ENCODE measurements at places on chromosomes 4 and X.

- no peak for DNase-seq
Observed at GRCh38 chr4:127463883-127464282, 168.9 kb upstream of the INTU start.

DNA sequence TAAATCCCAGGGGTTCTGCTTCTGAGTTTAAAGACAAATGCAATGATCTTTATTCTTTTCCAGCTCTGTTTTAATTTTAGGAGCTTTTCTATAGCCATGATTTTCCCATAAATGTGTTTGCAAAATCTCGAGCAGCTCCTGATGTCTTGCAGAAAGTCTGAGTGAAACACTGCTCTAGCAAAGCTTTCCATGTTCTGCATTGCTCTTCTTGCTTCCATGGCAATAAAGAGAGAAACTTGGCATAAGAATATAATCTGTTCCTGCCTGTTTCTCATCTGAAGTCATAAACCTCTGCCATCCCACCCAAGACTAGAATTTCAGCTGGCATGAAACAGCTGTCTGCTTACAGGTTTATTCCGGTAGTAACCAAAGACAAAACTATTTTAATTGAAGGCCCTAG lies 254.5 kb downstream of the SPRY1 start:
- no peak for DNase-seq

DNA sequence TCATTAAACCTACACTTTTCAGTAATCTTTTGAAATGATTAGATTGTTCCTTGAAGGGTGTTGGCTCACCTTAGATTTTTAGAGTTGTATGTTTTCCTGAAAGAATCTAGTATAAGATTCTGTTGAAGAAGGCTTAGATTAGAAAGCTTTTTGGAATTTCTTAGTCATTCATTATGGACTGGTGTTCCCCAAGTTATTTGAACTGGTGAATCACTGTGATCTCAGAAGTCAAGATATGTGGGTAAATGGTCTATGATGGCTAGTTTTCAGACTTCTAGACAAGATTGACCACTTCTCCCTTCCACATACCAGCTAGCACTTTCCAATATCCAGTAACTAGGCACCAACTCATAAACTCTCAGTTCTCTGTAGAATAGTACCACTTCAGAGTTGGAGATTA lies 138.1 kb downstream of the KDM6A start:
- DNase-seq, result no peak

GRCh38 chrX:123171781-123172180 lies 12.3 kb upstream of the GRIA3 start:
- DNase-seq, result no peak

DNA sequence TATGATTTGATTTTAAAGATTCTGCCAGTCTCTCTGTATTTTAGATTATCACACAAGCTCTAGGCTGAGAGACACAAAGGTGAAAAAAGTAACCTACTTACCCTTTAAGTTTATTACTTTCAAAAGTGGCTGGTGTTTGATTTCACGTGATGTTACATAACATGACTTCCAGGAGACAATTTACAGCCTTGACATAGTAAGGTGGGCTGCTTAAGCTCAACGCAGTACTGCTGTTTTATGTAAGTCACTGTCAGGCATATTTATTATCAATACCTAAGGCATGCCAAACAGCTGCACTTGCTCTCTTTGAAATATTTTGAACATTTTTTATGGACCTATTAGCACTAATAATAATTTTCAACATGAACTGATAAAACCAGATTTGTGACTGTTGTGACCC lies 451.5 kb upstream of the FAM241A start:
- DNase-seq, result no peak

- DNase-seq, result no peak
Observed at GRCh38 chr4:173519111-173520101, 10.6 kb downstream of the HAND2 start.

DNA sequence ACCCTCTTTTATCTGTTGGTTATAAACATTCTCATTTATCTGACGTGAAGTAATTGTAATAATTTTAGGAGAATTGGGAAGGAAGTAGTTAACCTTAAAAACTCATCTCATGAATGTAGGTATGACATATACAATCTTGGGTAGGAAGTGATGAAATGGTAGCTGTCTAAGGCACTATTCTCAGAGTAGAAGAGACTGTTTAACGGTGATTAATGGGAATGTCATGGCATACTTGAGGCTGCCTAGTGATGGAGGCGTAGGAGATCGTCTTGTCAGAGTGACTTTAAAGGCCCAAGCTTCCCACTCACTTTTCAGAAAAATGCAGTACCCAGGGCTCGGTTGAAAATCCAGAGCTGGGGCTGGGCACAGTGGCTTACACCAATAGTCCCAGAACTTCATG lies 19.4 kb upstream of the AGA start:
- DNase-seq, result no peak

- no peak for DNase-seq
Observed at GRCh38 chr4:187618701-187619281, 376.8 kb upstream of the ZFP42 start.

DNA sequence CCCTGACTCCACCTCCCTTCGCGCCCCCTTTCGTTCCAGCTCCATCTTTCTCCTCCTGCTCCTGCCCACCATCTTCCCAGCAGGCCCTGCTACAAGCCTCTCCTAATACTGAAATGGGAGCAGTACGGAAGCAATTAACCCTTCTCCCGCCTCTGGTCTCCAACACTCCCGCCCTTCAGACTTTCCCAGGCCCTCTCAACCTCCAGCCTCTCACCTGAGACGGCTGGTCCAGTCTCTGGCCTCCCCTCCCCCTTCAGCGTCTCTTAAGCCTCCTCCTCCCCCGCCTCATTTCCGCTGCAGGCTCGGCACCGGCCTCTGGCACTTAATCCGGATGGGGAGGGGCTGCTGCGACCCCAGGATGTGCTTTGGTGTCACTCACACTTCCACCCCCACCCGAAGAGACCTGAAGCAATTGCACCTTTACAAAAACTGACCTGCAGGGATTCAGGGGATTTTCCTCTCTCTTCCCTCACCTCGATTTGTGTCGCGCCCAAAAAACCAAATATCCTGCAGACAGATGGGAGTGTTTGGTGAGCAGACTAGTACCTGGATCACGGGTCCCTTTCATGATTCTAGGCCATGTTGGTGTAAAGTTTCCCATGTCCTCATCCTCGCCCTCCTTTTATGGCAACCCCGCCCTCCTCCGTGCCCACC lies 657 bp downstream of the TCEAL8 start:
- peak; percentile 64 for DNase-seq

DNA sequence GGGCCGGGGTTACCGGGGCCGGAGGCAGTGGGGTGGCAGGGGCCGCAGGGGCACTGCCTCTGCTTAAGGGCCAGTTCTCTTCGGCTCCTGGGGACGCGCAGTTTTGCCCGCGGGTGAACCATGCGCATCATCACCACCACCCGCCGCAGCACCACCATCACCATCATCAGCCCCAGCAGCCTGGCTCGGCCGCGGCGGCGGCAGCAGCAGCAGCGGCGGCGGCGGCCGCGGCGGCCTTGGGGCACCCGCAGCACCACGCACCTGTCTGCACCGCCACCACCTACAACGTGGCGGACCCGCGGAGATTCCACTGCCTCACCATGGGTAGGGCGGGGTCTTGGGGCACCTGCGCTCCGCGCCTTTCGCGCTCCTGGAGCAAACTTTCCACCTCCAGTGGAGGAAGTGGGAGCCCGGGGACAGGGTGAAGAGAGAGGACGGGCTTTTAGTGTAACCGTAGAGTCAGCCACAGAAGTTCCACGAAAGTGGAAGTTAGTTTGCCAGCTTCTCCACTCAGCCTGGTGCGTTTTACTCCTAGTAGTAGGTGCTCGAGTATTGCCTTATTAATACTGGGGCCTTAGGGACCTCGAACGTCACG lies 729 bp downstream of the GSX2 start:
- no peak for DNase-seq

- DNase-seq, result no peak
Observed at GRCh38 chr4:17491196-17491595, 20.7 kb downstream of the QDPR start.

GRCh38 chrX:108833993-108834392 lies 97.6 kb upstream of the IRS4 start:
- DNase-seq, result no peak

- DNase-seq, result no peak
Observed at GRCh38 chr4:47835494-47835893, 2.4 kb downstream of the CORIN start.

DNA sequence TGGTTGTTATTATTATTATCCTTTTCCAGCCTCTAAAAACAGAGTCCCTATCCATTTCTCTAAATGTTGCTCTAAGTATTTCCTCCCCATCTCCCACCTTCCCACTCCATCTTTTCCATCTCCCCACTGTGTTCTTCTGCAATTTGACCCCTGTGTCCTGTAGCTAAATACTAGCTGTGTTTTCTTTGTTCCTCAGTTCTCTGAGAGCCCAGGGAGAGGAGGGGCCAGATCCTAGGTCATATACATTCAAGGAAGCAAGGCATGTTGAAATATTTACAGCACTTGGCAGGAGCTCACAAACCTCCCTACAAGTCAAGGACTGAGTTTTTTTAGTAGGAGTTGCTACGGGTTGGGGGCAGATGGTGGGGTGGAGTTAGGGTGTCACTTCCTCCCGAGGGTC lies 10.5 kb downstream of the SLC16A2 start:
- no peak for DNase-seq

- DNase-seq, result no peak
Observed at GRCh38 chr4:104063341-104063740, 343.6 kb upstream of the TACR3 start.

DNA sequence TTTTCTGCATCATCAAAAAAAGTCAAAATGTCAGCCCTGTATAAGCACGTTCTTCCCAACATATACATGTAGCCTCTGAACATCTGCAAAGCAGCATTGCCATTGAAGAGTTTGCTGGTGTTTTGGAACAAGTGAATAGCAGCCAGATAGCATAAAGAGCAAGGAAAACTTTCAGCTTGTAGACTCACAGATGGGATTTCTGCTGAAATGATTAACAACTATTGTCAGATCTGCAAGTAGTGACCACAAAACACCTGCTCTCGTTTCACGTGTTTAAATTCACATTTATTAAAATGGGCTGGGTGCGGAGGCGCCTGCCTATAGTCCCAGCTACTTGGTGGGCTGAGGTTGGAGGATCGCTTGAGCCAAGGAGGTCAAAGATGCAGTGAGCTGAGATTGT lies 123.7 kb downstream of the SPRY1 start:
- DNase-seq, result no peak

- no peak for DNase-seq
Observed at GRCh38 chr4:110636171-110636679, 13.3 kb upstream of the PITX2 start.

DNA sequence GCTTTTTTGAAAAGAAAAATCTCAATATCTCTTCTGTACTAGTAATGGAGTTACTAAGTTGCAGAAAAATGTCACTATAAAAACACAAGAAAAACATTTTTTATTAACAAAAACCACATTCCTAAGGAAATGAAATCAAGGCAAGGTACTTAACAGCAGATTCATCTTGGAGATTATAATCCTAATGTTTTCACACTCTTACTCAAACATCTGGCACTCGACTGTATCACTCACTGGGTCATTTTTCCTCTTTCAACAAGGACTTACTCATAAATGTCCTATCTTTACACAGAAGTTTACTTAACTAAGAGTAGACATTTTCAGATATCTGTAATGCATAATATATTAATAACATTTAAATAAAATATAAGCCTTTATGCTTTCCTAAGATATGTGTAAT lies 216.6 kb downstream of the NR3C2 start:
- no peak for DNase-seq

- peak; percentile 92 for DNase-seq
Observed at GRCh38 chr4:82890901-82891706, at the start of gene SEC31A. Gene SEC31A (minus strand): TSS chr4:82891153. CDS start chr4:82881936, 9,217 bp downstream.

- DNase-seq, result no peak
Observed at GRCh38 chrX:10649265-10649664, 28.9 kb upstream of the MID1 start.

DNA sequence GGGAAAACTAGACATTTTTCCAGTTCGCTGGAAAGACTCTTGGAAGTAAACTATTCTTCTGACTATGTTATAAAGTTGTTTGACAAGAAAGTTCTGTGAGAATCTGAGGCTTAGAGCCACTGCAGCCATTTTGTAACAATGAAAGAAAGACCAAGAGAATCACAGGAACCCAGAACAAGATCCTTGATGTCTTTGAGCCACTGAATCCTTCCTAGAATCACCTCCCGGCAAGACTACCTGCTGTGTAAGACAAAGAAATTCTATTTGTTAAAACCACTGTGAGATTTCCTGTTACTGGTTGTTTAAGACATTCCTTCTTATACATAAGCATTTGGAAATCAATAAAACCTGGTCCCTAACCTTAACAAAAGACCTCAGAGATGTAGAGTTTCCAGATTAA lies 175.7 kb upstream of the RASGEF1B start:
- DNase-seq, result no peak

DNA sequence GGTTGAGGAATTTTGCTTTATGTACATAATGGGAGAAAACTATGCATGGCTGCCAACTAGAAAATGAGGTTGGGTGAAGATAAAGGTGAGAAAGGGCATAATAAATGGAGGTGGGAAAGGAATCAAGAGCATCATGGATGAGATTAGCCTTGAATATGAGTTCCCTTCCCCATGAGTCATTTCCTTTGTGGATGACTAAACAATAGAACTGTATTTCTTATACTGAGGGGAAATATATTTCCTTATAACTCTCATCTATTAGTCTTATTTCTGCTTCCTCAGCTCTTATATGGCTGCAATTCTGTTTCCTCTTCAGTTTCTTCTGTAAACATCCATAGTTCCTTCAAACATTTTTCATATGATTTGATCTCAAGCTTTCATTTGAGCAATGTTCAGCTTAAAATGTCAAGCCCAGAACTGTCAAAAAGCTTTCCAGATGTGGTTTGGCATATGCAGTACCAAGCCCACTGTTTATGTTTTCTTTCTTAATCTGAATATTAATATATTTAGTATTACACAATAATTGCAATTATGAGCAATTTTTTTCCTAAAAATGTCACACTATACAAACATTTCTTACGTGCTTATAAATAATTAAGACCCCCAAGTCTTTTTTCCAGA lies 100.7 kb upstream of the GRPR start:
- DNase-seq, result no peak

DNA sequence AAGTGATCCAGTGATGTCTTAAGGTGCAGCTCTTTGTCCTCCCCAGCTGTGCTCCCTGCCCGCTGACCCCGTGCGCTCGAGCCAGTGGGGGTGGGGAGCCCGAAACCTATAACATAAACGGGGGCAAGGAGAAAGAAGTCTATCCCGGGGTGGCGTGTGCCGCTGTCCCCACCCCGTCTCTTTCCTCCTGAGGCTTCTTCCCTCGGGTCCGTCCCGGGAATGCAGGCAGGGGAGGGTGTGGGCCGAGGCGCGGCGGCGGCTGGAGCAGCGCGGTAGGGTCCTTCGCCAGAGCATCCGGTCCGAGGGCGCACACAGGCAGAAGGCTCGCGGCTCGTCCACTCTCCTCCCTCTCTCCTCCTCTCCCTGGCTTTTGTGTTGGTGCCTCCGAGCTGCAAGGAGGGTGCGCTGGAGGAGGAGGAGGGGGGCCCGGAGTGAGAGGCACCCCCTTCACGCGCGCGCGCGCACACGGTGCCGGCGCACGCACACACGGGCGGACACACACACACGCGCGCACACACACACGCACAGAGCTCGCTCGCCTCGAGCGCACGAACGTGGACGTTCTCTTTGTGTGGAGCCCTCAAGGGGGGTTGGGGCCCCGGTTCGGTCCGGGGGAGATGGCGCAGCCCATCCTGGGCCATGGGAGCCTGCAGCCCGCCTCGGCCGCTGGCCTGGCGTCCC lies at the start of gene RAB33A:
RAB33A (plus strand) TSS at position 517 of the 681 bp plus-strand sequence; CDS start at position 618, 101 bp downstream.
- peak; percentile 57 for DNase-seq

GRCh38 chrX:97234471-97235081 lies 350.9 kb downstream of the RPA4 start:
- DNase-seq, result no peak

- peak; percentile 3 for DNase-seq
Observed at GRCh38 chrX:85963736-85964135, 83.6 kb downstream of the CHM start.

Data from nucleus accumbens (tissue), 56 donors.